ENCODE measurements at places on chromosomes 7 and 10. TPM values are rescaled to one million over a fixed set of nuclear protein-coding genes. Genes with fewer than 3 reads are reported as not detected.

Gene CYP3A5
- total RNA-seq = 19.9 TPM

DNA sequence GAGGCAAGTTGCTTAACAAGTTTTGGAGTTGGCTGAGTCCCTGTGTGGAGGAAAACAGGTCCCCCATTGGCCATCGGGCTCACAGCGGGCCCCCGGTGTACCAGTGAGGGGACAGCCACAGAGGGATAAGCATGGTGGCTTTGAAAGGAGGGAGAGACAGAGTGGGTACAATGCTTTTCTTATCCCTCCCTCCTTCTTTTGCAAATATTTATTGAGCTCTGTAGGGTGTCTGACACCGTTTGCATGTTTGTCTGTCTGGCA lies 2.8 kb downstream of the HTRA1 start:
- DNase-seq = no peak

DNA sequence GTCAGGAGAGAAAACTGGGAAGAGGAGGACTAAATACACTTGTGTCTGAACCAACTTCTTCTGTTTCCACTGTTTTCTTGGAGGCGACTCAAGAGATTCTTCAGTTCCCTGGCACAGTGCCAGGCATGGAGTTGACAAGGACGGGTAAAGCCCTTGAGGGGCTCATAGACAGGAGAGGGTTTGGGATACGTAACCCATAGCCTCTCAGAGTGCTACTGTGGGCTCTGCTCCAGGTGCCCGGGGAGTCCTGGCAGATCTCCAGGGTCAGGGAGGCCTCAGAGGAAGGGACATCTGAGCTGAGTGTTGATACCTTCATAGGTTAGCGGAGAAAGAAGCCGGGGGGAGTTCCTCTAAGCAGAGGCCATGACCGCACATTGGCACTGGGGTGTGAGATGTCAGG lies 42.0 kb downstream of the GALNT17 start:
- no peak for DNase-seq

Gene SNCG
- total RNA-seq = 70.9 TPM

- DNase-seq = no peak
Measured at GRCh38 chr10:71136036-71136721, 76.2 kb upstream of the UNC5B start.

Gene DIP2C
- 19.7 TPM for total RNA-seq

Gene CALY
- not detected for total RNA-seq

Gene EFCAB10
- not detected for total RNA-seq

DNA sequence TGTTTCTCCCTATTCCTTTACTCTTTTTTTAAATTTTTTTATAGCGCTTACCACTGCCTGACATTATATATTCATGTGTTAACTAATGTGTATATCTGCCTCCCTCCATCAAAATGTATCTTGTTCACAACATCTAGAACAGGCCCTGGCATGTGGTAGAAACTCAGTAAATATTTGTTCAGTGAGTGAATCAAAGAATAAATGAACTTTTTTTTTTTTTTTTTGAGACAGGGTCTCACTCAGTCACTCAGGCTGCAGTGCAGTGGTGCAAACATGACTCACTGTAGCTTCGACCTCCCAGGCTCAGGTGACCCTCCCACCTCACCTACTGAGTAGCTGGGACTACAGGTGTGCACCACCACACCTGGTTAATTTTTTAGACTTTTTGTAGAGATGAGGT lies 7.5 kb upstream of the CALD1 start:
- no peak for DNase-seq

- DNase-seq = no peak
Measured at GRCh38 chr7:143487566-143487965, 9.9 kb downstream of the TAS2R41 start.

Gene ADARB2
- 6.1 TPM for total RNA-seq

Gene CPA4
- 4.1 TPM for total RNA-seq

- no peak for DNase-seq
Measured at GRCh38 chr7:155583636-155584035, 37.3 kb upstream of the CNPY1 start.

DNA sequence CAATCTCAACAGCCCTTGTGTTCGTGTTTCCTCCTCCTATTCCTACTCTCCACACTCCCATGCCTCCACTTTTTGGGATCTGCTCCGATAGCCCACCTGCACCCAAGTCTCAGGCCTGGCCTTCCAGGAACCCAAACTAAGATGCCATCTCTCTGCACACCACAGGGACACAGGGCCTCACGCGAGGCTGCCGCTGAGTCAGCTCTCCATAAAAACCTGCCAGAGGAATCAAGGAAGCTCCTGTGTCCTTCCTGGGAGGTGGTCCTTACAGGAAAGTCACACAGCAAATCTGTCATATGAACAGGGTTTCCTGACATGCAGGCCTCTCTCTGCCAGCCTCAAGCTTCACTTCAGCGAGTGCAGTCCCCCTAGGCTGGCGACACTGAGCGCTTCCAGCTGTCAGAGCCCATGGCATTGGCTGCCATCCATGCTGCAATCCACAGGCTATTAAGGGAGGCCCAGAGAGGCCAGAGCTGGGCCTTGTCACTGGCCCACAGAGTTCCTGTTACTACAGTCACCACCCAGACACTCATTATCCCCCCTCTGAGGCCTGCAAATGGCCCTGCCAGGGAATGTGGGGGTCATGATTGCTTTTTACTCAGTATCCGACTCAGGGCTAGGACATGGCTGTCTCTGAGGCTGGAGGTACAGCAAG lies 151.4 kb downstream of the OAT start:
- DNase-seq = no peak

DNA sequence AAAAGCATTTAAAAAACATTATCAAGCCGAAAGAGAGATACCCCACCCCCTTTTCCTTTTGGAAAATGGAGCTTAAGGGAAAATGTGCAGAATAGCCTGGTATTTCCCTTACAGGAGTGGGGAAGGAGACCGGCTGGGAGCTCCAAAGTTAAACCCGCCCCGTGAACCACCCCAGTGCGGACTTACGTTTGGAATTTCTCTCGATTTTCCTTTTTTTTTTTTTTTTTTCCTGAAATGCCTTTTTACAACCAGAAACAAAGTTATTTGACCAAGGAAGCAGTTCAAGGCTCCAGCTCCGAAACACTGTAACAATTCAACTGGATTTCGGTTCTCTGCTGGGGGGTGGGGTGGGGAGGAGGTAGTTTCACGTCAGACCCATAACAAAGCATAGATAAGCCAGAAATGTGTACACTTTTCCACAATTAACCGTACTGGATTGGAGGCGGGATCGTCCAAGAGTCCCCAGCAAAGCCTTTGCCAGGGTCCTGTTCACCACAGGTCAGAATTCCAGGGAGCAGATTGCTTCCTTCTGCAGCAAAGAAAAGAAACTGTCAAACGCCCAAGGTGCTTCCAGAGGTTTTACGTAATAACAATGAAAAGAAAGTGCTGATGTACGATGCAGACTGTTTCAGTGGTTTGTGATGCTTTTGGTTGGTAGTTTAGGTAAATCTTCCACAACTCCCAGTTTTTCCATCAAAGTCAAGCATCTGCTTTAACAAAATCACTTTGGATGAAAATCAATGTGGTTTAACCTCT lies 6.7 kb downstream of the SKIDA1 start:
- DNase-seq = no peak

Gene ARHGAP22
- total RNA-seq = 3.2 TPM

Gene NEURL1
- total RNA-seq = not detected

Gene LMOD2
- total RNA-seq = not detected

Gene GIMAP6
- total RNA-seq = 16.8 TPM

DNA sequence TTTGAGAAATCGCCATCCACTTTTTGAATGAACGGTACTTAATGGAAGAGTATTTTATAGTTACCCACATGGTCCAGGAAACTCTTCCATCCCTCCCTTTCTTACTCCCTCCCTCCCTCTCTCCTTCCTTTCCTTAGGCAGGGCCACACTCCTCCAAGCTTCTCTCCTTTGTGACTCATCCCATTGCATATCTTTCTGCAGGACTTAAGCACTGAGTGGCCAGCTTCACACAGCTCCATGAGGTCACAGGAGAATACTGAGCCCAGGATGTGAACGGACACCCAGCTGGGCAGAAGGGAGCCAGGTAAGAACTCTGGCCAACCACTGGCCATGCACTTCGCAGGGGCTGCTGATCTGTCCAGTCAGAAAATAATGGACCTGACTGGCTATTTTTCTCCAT lies 189.7 kb upstream of the ADCY1 start:
- DNase-seq = no peak

DNA sequence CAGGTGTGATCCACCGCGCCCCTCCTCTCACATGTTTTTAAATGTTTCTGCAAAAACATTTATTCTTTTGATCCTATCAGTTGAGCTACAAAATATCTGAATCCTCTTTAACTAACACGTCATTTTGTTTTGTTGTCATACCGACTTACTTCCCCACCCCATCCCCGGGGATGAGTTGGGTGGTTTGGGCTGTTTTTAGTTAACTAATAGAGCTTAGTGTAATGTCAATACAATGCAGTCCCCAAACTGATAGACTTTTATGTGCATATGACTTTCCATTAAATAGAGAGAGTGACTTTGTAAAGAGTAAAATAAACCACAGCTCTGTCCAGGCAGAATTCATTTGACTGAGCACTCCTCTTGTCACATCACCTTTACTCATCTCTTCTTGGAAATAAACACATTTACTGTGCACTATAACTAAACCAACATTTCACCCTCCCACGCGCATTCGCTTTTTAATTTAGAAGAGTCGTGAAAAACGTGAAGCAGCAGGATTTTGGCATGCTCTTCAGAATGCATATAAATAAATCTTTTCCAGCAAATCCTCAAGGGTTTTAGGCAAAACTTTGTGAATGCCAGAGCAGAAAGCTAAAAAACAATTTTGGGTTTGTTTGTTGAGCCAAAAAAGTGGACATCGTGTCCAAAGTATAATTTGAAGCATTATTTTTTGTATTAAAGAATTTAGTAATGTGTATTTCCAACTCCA lies 187.4 kb upstream of the MGMT start:
- DNase-seq = no peak

GRCh38 chr10:51892965-51893658 lies 193.7 kb upstream of the CSTF2T start:
- DNase-seq = no peak

Gene VSTM2A
- 0.37 TPM for total RNA-seq

Gene ZNF853
- 5.0 TPM for total RNA-seq

GRCh38 chr7:68187532-68187931 lies 1190.9 kb downstream of the TYW1 start:
- no peak for DNase-seq

DNA sequence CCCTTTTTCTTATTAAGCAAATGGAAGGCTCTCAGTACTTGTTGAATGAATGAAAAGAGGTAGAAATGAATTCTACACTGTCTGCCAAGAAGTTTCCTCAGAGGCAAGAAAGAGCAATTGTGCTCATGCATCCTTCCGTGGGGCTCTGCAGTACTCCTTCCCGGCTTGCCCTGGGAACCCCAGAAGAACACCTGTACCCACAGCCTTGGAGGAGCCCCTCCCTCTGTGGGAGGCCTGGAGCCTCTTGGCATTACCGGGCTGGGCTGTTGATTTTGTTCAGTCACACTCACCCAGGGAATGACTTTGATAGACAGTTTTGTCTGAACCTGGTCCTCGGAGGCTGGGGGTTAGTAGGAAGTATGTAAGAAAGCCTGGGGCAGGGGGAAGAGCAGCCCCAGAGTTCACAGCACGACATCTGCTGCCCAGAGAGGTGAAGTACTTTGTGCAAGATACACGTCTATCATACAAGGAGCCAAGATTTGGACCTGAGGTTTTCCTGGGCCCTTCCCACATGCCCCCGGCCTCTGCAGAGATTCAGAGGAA lies 134.8 kb upstream of the GDF10 start:
- no peak for DNase-seq

DNA sequence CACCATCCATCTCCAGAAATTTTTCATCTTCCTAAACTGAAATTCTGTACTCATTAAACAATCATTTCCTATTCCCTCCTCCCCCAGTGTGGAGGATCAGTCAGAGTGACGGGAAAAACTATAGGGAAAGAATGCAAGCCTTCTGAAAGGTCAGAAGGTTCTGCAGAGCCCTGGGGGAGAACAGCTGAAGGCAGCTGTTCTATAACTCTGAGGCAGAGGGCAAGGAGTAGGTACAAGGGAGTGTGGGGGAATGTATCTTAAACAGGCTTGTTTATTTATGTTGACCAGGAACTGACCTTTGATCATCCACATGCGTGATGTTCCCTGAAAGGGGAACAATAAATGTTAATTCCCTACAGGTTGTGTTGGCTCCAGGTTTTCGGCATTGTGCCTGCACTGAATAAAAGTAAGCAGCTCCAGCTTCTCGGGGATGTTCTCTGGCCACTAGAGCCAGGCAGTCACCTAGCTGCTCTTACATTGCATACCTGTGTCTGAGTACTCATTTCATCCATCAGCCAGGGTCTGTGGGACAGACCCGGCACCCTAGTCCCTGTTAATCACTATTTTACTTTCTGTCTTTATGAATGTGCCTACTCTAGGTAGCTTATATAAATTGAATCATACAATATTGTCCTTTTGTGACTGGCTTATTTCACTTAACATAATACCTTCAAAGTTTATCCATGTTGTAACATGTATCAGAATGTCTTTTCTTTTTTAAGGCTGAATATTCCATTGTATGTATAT lies 5.8 kb downstream of the IFIT1 start:
- no peak for DNase-seq

DNA sequence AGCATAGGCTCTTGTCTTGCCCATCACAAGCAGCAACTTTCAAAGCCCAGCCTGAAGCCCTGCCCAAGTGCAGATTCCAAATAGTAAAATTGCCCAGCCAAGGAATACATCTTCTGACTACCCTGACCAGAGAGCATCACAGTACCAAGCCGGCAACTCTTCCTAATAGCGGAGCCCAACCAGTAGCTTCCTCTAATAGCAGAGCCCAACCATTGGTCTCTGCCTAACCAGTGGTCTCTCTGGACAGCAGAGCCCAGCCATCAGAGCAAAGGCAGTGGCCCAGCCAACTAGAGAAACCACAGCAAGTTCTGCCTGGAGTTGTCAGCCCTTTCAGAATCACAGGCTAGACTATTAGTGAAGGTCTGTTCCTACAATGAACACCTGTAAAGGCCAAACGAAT lies 285.6 kb downstream of the HGF start:
- no peak for DNase-seq

DNA sequence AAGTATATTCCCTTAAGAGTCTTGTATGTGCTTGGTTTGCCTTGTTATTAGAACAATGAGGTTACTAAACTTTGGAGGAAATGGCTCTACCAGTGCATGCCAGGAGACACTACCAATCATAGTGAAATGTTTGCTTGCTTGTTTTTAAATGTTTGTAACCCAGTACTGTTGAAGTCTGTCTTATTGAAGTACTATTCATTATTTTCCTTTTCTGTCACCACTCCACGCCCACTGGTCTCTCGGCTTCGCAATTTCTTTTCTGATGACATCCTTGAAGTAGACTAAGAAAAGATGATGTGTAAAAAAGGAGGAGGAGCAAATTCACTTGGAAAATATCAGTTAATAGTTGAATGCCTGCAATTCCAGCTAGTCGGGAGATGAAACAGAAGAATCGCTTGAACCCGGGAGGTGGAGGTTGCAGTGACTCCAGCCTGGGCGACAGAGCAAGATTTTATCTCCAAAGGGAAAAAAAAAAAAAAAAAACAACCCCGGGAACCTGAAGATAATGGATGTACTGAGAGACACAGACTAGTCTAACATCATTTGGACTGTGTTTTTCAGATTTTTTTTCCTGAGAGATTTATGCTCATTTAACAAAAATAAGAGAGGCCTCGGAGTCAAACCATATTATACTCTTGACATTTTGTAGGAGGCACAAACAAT lies 959.4 kb downstream of the PCDH15 start:
- no peak for DNase-seq

Gene TMEM120A
- 49.3 TPM for total RNA-seq

Data from omental fat pad (tissue), 4 donors.